NCI-H510A (cell line): ENCODE measurements at places on chromosomes 7 and 10.

DNA sequence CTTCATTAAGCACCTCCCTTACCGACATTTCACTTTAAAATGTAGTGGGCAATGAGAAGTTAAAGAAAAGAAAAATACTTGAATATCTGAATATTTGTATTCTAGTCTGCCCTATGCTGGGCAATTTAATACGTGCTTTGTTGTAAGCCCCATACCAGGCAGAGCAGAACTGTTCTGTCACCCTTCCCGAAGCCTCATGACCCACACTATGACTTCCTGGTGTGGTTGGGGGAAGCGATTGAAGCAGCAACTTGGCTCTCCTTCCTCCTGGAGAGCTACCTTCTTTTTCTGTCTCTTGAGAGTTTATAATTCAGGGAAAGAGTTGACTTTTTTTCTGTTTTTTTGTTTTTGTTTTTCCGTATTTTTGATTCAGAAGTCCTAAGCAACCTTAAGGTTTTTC is 243.7 kb downstream of the INHBA start:
- DNase-seq: no peak

- DNase-seq: no peak
Observed at GRCh38 chr7:87414794-87415188, 60.7 kb downstream of the ABCB4 start.

- no peak for DNase-seq
Observed at GRCh38 chr10:71241114-71241829, 28.9 kb downstream of the UNC5B start.

- DNase-seq: no peak
Observed at GRCh38 chr10:111298031-111298430, 221.2 kb downstream of the ADRA2A start.

- DNase-seq: peak; percentile 30
Observed at GRCh38 chr7:32941681-32942414, 15.4 kb upstream of the FKBP9 start.

DNA sequence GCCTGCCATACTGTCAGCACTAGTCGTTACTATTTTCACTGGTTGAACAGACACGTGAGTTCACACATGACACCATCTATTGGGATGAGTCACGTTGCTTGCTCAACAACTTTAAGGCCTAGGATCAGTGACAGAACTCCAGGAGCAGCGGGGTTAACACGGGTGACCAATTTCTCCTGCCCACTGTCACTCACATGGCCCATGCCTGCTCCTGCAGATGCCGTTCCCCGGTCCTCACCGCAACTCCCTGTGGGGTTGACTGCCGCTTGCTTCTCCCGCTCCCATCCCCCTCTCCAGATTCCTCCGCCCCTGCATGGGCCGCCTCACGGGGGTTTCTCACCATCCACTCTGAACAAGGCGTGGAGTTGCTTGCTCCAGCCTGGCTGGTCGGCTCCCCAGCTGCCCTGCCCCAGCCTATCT is 128.2 kb downstream of the TAX1BP1 start:
- no peak for DNase-seq

GRCh38 chr7:1210321-1210978 is 22.2 kb upstream of the UNCX start:
- no peak for DNase-seq

DNA sequence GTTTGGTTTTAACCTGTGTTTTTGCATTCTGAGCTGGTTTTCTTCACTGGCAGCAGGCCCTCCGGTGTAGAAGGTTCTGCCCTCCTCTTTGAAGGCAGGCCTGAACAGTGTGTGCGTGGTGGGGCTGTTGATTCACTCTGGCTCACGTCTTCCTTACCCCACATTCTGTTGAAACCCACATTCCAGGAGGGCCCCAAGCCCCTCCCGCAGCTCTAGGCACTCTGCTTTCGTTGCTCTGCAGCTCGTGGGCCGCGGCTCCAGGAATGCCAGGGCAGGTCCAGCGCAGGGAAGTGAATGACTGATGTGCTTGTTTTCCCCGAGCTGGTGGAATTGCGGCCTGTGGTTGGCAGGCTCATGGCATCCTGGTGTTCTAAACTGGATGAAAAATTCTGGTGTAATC is 49.0 kb downstream of the HTRA1 start:
- DNase-seq: no peak

GRCh38 chr7:101066141-101066832 is 19.0 kb upstream of the TRIM56 start:
- DNase-seq: no peak

DNA sequence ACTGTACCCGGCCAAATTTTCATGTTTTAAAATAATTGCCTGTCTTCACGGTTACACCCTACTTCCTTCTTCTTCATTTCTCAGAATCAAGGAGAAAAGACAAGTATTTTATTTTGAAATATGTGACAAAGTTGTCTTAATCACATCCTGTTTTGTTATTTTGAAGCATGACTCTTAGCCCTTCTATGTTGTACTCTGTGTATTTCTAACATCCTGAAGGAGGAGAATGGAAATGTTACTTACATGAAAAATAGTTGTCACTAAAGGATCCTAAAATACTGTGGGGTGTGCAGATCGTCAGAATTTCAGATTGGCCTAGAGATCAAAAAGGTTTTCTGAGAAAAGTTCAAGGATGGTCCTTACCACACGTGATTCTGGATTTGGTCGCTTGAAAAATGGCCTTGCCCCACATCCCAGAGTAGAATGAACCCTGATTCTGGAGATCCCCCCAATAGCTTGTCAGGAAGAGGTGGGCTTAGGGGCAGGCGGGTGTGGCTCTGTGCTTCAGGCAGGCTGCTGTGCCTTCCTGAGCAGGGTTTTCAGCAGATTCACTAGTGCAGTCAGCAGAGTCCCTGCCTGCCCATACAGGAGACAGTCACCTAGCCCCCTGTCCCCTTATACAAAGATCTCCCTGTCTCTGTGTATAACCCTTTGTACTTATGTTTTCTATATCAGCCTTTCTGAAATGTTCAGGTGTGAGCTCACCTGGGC is 8.6 kb downstream of the UPP1 start:
- DNase-seq: no peak

GRCh38 chr7:41544241-41544640 is 158.6 kb downstream of the INHBA start:
- DNase-seq: no peak

DNA sequence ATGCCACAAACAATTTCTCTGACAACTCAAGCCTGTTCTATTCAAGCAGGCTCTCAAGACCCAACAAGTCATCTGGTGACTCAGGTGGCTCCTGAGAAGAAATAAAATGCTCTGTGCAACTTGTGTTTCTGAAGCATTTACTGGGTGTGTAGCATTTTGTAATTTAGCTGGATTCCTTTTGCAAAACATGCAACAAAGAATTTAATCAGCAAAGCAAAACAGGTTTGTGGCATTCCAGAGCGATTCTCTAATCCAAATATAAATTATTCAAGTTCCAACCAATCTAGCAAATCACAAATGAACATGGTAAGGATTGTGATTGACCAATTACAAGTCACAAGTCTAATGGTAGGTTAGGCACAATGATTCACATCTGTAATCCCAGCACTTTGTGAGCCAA is 39.8 kb upstream of the C10orf67 start:
- DNase-seq: no peak

DNA sequence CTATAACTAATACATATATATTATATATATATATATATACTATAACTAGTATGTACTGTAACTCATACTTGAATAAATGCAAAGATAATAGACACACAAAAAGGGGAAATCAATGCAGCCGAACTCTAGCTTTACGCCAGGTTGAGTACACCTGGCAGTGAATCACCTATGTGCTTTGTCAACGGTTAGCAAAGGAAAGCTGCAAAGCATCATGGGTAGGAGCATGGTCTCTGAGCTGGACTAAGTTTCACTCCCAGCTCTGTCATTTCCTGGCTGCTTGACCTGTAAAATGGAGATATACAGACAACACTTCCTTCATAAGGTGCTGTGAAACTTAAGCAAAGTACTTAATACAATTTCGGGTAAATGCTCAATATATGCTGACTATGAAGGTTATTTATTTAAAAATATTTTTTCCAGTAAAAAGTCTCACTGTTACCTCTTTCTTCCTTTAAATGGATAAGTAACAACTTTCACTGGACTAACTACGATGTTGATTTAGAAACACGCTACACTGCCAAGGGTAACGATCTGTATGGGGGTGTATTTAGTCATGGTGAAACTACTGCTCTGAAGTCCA is 61.7 kb upstream of the ITGA8 start:
- DNase-seq: no peak
